Brain pericyte (primary cell): ENCODE measurements at places on chromosomes 12 and 14.
A peak's percentile ranks its signal among the peaks of the same experiment; 100 is the strongest.

DNA sequence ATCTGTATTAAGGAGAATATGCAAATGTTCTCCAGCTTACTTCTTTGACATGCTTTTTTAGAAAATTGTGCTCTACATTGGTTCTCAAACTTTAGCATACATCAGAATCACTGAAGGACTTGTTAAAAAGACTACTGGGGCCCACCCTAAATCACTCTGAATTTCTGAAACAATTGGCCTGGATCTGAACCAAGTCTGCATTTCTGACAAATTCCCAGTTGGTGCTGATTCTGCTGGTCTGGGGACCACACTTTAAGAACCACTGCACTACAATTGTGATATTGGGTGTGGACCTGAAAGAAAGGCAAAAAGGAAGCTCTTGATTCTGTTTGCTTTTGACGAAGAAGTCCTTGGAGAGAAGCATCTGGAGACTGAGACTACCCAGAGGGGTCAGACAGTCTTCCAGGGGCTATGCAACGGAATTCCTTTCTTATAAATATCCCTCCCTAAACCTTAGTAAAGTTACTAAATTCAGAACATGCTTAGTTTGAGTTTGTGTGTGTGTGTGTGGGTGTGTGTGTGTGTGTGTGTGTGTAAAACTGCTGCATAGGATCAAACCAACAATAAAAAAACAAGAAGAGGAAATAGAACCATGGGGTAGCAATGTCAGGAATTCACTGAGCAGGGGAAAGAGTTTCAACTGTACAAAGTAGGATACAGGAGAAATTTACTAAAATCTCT is 36.8 kb downstream of the EAPP start:
- DNase-seq: peak; percentile 11

GRCh38 chr14:53491256-53491883 is 338.2 kb upstream of the DDHD1 start:
- DNase-seq: no peak

GRCh38 chr12:26317942-26318575 is 122.7 kb downstream of the SSPN start:
- DNase-seq: no peak

- no peak for DNase-seq
Measured at GRCh38 chr14:69652942-69653684, 41.7 kb downstream of the SUSD6 start.

DNA sequence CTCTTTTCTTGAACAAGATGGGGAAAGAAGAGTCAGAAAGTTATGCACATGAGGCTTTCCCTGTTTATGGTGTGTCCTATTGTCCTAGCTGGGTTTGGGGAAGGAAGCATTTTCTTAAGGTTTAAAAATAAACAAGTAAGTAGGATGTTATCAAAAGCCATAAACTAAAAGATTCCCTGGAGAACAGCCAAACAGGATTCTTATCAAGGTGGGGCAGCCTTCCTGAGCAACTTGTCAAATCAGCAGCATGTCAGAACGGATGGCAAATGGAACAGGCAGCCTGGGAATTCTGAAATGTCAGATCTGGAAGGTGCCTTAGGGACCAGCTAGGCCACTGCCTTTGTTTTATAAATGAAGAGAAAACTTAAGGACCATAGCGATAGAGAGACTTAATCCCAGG is 152.2 kb upstream of the RGS6 start:
- DNase-seq: no peak

- DNase-seq: no peak
Measured at GRCh38 chr12:132535019-132535418, 45.1 kb downstream of the FBRSL1 start.
